Left renal pelvis (tissue), 4 donors: ENCODE measurements at places on chromosomes 11 and 22. TPM values are rescaled to one million over a fixed set of nuclear protein-coding genes. Genes with fewer than 3 reads are reported as not detected.

GRCh38 chr11:110297076-110297725, 787 bp upstream of the RDX start:
- no peak for DNase-seq

The SHANK3 gene
- polyA plus RNA-seq = 15.0 TPM

GRCh38 chr11:66934950-66935779, 23.0 kb downstream of the PC start:
- no peak for DNase-seq

The UCP3 gene
- 1.6 TPM for polyA plus RNA-seq

GRCh38 chr11:107769189-107769588, 57.3 kb upstream of the SLN start:
- DNase-seq = no peak

DNA sequence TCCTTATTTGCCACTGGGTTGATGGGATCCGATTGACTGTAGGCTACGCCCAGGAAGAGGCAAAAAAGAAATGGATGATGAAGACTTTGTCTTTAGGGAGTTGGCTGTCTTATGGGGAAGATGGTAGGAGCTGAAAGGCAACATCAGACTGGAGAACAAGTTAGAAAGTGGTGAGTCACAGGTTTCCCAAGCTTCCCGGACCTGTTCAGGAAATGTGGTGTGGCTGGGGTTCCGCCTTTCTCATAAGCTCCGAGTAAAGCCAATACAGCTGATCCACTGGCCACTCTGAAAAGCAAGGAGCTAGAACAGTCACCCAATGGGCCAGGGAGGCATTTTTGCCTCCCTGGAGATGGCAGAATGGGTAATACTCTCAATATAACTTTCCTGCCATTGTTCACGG, 194.5 kb downstream of the SNX19 start:
- DNase-seq = no peak

DNA sequence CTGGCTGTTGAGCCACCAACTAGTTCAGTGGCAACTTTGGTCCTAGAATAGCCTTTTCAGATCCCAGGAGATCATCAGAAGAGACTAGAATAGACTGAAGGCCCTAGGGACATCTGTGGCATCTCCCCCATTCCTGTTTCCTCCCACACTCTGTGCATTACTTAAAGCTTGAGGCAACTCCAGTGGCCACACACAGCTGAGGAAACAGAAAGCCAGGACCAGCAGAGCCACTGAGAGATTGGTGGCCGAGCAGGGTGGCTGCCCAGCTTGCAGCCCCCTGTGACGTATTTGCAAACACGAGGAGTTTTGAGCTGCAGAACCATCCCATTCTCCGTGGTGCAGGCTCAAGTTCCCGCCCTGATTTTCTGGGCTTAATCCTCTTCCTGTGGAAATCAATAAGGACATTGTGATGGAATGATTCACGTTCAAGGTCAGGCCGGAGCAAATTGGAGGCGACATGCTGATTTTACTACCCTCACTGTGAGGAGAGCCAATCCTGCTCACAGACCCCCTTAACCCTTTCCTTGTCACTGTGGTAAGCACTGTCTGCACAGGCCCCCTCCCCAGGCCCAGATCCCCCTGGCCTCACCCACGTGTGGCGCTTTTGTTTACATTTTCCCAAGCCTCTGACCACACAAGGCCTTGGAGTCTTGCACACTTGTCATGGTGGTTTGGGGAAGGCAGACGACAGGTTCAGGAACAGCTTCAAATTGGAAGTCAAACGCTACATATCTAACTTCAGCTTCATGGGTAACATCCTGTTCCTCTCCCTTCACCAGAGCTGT, 69.1 kb upstream of the MYOD1 start:
- no peak for DNase-seq

The NAALADL1 gene
- 28.5 TPM for polyA plus RNA-seq

DNA sequence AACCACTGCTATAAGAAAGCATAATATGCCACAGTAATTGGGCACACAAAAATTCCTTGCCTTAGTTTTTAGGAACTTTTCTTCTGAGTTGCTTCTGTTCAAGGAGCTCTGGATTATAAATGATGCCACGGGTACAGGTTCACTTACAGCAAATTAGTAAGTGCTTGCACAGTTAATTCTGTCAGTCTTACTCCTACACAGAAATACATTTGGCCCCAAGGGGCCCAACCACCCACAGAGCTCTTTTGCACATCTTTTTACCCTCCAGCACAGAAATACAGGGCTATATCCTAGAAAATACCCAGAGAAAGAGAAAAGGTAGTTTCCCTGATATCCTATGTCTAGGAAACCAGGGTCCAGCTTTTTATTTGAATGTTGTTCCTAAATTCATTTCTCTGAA, 86.6 kb upstream of the CHRM4 start:
- DNase-seq = no peak

The C11orf42 gene
- polyA plus RNA-seq = 0.23 TPM

The KCTD17 gene
- 26.0 TPM for polyA plus RNA-seq

- DNase-seq = no peak
Measured at GRCh38 chr22:30481711-30482110, 9.9 kb upstream of the SEC14L3 start.

GRCh38 chr11:63870351-63871140, 31.6 kb downstream of the MARK2 start:
- DNase-seq = no peak

DNA sequence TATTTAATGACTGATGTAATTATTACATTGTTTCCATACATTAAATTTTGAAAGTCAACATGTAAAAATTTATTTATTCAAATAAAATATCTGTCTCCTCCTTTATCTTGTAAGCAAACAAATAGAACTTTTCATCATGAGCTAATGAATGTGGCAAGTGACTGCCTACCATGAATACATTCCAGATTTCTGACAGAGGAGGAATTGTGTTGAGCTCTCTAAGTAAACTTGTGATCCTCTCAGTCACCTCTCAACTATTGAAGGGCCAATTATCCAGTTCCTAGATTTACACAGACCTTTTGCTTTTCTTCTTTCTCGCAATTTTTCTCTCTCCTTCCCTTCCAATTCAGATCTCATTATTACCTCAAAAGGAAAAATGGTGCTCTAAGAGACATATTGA, 21.5 kb downstream of the PRRG4 start:
- no peak for DNase-seq

GRCh38 chr11:80515097-80515496, 1074.3 kb upstream of the TENM4 start:
- DNase-seq = no peak

- DNase-seq = no peak
Measured at GRCh38 chr11:113729456-113729855, 23.3 kb upstream of the TMPRSS5 start.

- DNase-seq = no peak
Measured at GRCh38 chr11:101511065-101511464, 72.7 kb downstream of the TRPC6 start.

GRCh38 chr11:128757235-128757711, 63.4 kb downstream of the FLI1 start:
- no peak for DNase-seq

The HORMAD2 gene
- polyA plus RNA-seq = not detected

DNA sequence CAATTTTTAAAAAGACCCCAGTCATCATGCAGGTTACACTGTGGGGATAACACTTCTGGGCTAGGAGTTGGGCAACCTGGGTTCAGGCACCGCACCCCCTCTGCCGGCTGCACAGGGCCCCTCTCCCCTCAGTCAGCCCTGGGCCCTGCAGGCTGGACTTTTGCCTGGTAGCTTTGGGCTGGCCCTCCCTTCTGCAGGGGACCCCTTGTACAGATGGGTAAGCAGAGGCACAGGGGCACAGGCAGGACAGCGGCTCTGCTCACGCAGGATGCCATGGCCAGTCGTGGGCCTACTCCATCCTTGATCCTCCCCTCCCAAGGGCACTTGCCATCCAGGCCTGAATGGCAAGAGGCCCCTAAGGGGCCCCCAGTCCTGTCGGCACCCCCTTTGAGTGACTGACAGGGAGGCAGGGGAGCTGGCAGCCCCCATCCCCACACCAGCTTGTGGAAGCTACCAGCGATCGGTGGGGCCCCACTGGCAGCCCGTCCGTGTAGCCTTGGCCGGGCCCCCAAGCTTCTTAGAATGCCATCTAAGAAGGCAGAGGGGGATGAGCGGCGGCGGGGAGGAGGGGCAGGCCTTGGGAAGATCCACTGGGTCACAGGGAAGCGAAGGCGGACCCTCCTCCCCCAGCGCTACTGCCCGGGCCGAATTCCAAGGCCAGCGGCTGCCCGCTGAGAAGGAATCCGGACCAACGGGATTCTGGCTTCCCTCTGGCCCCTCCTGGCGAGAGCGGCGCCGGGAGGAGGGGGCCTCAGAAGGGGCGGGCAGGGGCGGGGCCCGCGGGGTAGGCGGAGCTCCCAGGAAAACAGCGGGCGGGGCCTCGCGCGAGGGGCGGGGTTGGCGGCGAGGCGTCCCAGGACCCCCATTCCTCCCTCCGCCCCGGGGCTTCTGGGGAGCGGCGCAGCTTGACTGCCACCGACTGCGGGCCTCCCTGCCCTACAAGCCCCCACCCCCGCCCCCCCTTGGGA, 6.8 kb upstream of the CHKA start:
- DNase-seq = no peak

- DNase-seq = no peak
Measured at GRCh38 chr22:22555596-22555995, 3.5 kb downstream of the PRAME start.

GRCh38 chr22:48534395-48534958, 1293.2 kb downstream of the BRD1 start:
- DNase-seq = no peak
